ENCODE measurements at places on chromosomes 12 and 14.
A peak's percentile ranks its signal among the peaks of the same experiment; 100 is the strongest.

GRCh38 chr12:77493302-77494168, 337.2 kb upstream of the NAV3 start:
- DNase-seq = no peak

DNA sequence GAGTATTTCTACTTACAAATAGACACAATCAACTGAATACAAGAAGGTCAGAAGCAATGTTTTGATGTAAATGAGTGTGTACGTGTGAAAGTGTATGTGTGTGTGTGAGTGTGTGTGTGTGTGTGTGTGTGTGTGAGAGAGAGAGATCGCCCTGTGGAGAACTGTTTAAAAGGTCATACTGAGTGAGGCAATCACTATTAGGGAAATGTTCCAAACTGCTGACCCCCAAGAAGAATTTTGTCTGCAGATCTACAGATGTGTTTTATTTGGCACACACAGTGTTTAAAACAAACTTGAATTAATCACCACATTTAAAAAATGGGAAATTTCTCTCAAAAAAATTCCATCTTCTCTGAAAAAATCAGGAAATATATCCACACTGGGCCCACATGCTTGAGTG, 1069.1 kb downstream of the SLC6A15 start:
- DNase-seq = no peak

DNA sequence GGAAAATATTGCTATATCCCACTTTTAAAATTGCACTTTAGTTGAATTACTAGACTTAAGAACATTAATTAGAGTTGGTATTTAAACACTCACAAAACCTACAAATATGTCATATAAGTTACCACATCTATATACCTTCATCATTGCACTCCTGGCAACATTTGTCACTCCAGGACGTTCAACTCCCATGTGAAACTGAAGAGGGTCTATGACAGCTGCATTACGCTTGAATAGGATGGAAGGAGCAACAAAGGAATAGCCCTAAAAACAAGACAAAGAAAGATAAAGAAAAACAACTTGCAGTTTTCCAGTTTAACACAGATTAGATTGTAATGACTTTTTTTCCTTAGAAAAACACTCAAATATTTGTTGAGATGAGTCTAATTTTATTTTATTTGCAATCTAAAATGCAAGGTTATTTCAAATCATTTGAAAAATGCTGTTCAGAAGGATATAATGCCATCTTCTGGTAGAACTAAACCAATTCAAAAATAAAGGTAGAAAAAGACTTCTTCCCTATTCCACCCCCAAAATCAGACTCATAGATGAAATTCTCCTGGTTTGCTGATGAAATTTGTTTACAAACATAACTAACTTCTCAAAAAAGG, 84.3 kb upstream of the TTC7B start:
- no peak for DNase-seq

DNA sequence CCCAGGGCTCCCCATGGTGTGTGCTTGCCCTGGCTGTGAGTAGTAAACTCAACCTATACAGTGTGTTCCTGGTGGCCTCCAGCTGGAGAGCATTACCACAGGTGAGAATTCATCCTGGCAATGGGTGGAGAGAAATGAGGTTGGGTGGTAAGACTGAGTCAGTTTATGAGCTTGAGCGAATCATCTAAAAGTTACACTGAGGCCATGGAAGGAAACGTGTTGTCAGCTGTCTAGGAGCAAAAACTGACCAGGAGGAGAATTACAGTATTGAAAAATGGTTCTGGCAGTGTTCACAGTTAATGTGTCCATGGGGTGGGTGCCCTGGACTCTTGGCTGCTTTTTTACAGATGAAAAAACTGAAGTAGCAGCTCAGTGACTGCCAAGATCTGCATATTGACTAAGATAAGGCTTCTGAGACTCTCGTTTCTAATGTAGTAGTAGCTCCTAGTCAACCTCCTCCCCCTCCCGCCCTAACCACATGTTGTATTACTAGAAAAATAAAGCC, 202.0 kb upstream of the AMIGO2 start:
- no peak for DNase-seq

GRCh38 chr14:73610687-73611086, 1.6 kb upstream of the ACOT6 start:
- DNase-seq = peak; percentile 30

DNA sequence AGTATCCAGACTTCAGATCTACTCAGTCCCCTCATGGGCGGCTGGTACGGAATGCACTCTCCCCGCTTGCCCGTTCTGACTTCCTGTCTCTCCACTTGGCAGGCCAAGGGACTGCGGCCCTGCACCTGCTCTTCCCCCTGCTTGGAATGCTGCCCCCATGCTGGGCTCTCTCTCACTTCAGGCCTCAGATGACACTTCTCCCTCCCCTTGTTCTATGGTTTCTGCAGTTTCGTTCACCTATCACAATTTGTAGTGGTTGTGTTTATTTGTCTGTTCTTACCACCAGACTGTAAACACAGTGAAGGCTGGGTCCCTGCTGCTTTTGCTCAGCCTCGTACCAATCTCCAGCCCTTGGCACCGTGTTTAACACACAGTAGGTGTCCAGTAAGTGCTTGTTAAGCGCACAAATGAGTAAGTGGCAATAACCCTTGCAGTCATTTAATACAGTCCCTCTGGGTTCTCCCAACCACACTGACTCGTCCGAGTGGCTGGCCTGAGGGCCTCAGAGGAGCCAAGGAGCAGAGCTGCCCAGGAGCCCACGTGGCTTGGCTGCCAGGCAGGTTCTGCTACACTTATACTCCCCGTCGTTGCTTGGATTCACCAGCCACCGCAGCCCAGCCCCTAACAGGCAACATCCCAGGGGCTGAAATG, 11.8 kb downstream of the SLC6A12 start:
- no peak for DNase-seq

- DNase-seq = no peak
Measured at GRCh38 chr12:33253178-33253577, 186.4 kb downstream of the SYT10 start.

DNA sequence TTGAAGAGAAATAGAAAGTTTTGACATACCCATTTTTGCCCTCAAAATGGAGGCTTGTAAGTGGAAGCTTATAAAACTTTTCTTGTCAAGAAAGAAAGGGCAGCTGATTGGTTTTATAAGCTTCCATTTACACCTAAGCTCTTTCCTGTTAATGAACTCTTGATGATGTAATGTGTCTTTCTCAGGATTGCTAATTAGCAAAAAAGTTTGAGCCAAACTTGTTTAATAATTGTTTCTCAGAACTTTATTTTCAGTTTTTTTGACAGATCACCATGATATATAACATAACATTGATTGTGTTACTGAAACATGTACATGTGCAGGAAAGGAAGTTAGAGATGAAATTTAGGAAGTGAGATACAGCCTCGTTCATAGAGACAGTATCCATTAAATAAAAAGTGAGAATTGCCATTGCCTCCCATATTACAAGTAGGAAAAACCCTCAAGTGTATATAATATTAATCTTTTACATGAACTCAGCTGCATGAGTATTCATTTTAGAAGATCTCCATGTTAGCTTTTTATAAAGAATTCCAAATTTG, 26.8 kb downstream of the RIC8B start:
- no peak for DNase-seq

All from HCEC 1CT (cell line).